Stimulated activated CD8-positive, alpha-beta memory T cell treated with anti-CD3 and anti-CD28 coated beads, Interleukin-7, amount 100 ng/mL, for 48 hours (primary cell): ENCODE measurements at places on chromosomes 5 and 9.

GRCh38 chr9:129558551-129559505 is 62.1 kb downstream of the C9orf50 start:
- no peak for DNase-seq

GRCh38 chr9:27198190-27198589 is 89.2 kb downstream of the TEK start:
- DNase-seq: no peak

GRCh38 chr9:105887679-105888078 is 193.3 kb downstream of the TMEM38B start:
- DNase-seq: no peak

- no peak for DNase-seq
Observed at GRCh38 chr5:113244966-113245365, 189.8 kb downstream of the TSSK1B start.

DNA sequence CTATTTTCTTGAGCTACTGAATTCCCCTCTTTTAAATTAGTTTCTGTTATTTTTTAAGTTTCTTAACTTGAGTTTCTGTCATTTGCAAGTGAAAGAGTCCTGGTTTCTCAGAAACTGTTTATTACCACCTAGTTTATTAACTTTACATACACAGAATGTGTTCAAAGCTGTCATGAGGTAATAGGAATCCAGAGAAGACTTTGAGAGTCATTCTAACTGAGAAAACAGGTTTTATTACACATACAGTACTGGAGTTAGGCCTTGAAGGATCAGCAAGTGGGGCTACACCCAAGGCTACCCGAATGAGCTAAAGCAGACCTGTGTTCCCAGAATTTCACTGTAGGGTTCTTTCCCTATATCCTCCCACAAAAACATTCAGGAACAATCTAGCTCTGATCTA is 33.1 kb downstream of the FAM114A2 start:
- DNase-seq: no peak

GRCh38 chr5:30324083-30324482 is 869.4 kb upstream of the CDH6 start:
- DNase-seq: no peak
